ENCODE measurements at places on chromosomes 11 and 22. TPM values are rescaled to one million over a fixed set of nuclear protein-coding genes. Genes with fewer than 3 reads are reported as not detected.

Gene OR51S1
- total RNA-seq: not detected

Gene CCDC73
- total RNA-seq: not detected

Gene ABTB2
- total RNA-seq: 6.2 TPM

Gene MS4A6E
- total RNA-seq: not detected
